Stimulated activated CD8-positive, alpha-beta memory T cell treated with anti-CD3 and anti-CD28 coated beads, Interleukin-2, amount 100 ng/mL, for 48 hours (primary cell): ENCODE measurements at places on chromosomes 16 and 17.

DNA sequence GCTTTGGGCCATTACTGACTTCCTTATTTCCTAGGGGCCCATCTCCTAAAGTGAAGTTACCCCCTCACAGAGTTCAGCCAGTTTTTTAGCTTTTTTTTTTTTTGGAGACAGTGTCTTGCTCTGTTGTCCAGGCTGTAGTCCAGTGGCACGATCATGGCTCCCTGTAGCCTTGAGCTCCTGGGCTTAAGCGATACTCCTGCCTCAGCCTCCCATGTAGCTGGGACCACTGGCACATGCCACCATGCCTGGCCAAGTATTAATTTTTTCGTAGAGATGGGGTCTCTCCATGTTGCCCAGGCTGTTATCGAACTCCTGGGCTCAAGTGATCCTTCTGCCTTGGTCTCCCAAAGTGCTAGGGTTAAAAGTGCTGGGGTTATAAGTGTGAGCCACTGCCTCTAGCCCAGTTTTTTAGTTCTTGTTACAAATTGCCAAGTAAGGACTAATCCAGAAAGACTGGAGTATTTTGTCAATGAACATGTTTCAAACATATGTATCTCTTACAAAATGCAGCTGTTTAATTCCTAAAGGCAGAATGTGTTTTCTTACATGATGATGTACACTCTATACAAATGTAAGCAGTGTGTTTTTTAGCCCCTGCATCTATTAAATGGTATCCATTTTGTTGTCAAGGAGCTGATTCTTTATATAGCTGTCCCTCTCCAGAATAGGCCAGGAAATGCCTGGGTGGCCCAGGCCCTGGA, 49.1 kb upstream of the IL34 start:
- no peak for DNase-seq

- peak; percentile 40 for DNase-seq
These were observed 129.4 kb upstream of the SEC14L1 start for GRCh38 chr17:77011173-77012011.

GRCh38 chr17:80866050-80866793, 125.4 kb upstream of the CHMP6 start:
- DNase-seq = no peak

DNA sequence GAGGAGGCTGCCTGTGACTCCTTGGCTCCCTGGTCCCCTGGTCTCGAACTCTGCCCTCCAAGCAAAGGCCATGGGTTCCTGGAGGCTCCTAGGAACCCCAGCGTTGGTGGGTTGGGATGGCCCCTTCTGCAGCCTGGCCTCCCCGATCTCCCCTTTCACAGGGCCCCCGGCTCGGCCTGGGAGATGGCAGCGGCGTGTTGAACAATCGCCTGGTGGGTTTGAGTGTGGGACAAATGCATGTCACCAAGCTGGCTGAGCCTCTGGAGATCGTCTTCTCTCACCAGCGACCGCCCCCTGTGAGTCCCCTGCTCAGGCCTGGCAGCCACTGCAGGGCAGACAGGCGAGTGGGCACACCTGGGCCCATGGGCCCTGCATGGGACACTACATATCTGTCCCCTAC, 10.9 kb downstream of the ADGRG3 start:
- DNase-seq = no peak

DNA sequence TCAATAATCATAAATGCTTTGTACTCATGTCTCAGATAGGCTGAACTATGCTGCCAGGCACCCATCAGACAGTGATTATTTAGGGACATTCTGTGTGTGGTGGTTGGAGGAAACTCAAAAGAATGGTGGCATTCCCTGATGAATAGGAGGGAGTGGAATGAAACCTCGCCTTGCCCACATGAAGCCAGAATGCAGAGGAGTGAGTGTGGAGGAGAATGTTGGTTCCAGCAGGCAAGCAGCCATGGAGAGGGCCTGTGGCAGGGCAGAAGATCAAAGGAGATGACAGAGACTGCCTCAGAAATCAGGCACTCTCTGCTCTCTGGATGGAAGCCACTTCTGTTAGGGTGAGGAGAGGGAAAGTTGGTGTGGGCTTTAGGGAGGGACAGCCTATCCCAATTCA, 22.5 kb downstream of the KCTD19 start:
- no peak for DNase-seq

GRCh38 chr17:19357351-19357750, 5.2 kb downstream of the B9D1 start:
- no peak for DNase-seq

DNA sequence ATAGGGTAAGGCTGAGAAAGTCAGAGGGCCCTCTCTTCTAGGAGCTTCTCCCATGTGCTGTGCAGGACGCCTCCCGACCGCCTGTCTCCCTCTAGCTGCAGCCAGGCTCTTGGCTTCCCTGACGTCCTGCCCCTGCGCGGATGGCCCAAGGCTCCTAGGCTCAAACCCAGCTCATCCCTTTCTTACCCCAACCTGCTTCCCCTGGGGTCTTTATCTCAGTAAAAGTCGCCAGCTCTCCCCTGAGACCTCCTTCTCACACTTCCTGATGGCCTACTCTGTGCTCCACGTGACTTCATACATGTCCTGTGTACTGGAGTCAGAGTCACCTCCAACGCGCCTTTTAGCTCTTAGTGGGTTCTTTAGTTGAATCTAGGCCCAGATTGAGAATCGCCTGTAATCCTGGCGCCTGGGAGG, 1.1 kb upstream of the ZNF747 start:
- DNase-seq = peak; percentile 49

DNA sequence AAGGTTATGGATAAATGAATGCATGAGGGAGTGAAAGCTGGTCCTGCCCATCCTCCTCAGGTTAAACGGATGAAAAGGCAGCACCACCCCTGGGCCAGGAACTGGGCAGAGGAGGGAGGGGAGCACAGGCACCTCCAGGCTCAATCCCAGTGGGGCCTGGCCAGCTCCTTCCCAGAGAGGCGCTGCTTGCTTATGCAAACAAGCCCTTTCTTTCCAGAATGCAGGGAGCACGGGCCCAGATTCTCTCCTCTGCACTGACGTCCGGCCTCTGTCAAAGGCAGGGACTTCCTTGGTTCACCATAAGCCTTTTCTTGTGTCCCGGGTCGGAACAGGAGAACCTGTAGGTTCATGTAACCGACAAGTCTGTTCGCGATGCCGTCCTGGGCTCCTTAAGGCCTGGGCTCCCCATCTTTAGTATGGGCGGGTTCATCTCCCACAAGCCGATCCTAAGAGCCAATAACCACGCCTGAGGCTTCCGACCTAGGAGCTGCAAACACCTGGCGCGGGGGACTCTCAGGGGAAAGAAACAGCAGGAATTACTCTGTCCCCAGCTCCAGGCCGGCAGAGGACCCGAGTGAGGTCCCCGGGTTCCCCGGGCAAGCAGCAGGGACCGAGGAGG, 16.3 kb downstream of the ENPP7 start:
- DNase-seq = no peak

DNA sequence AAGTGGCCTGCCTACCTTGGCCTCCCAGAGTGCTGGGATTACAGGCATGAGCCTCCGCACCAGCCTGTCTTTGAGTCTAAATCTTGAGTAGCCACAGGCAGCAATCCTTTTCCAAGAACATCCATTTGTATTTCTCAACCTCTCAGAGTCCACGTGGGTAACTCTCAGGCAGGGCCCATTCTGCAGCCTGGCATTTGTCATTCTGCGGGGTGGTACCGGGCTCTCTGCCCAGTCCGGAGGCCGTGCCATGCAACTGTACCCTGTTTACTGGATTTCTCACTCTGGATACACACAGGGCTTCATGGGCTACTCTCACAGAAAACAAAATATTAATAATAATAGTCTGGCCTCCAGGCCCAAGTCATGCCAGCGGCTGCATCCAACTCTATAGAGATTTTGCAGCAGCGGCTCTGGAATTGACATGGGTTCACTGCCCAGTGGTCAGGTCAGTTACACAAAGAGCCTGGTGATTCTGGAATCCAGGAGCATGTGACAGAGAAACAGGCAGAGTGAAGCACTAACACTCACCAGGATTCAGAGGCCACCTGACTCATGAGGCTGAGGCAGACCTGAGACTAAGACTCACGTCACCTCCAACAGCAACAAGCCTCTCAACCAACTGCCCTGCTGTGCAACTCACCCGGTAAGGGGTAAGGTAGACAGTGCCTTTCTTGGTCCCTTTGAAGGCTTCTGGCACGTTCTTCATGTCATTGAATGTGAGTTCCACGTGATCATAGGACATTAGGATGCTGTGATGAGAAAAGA, 4.0 kb downstream of the WBP2 start:
- DNase-seq = no peak

GRCh38 chr16:54645345-54645744, 285.3 kb upstream of the IRX5 start:
- no peak for DNase-seq

- DNase-seq = no peak
These were observed 44.0 kb downstream of the MYH3 start for GRCh38 chr17:10612957-10613744.

DNA sequence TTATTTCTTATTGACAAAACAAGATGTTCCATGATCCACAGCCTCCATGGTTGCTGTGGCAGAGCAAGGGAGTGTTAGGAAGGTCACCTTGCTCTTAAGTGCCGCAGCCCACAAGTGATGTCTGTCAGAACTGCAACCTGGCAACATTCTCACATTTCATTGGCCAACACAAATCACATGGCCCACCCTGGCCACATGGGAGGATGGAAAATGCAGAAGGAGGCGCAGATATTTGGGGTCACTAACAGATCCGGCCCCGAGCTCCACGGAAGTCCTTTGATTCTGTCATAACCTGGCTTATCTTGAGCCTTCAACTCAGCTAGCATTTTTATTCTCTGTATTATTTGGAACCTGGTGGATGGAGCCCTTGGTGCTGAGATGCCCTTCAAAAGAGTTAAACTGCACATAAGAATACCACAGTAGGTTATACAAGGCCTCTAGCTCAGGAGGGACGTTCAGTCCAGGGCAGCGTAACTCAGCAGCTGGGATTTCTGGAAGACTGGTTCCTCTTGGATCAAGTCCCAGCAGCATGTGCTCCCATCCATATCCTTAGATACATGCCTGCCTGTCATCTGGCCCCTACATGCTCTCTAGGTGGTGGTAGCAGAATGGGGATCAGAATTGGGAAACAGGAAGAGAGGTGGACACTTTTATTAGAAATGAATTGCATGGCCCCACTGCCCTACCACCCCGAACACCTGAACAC, 508.1 kb downstream of the HAPSTR1 start:
- DNase-seq = no peak

DNA sequence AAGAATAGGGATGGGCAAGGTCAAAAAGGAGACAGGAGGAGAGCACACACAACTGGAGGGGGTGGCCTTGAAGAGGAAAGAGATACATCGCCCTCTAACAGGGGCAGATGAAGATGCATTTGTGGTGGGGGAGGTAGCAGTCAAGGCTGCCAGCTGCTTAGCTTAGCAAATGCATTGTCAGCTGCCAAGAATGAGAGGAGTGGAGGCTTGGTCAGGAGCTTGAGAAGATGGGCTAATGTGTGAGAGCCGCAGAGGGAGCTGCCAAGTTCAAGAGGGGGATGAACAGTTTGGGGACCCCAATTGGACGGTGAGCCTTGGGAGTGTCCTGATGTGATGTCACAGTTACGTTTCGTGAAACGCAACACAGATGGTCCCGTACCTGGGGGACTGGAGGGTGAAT, 28.9 kb upstream of the GNA13 start:
- no peak for DNase-seq

DNA sequence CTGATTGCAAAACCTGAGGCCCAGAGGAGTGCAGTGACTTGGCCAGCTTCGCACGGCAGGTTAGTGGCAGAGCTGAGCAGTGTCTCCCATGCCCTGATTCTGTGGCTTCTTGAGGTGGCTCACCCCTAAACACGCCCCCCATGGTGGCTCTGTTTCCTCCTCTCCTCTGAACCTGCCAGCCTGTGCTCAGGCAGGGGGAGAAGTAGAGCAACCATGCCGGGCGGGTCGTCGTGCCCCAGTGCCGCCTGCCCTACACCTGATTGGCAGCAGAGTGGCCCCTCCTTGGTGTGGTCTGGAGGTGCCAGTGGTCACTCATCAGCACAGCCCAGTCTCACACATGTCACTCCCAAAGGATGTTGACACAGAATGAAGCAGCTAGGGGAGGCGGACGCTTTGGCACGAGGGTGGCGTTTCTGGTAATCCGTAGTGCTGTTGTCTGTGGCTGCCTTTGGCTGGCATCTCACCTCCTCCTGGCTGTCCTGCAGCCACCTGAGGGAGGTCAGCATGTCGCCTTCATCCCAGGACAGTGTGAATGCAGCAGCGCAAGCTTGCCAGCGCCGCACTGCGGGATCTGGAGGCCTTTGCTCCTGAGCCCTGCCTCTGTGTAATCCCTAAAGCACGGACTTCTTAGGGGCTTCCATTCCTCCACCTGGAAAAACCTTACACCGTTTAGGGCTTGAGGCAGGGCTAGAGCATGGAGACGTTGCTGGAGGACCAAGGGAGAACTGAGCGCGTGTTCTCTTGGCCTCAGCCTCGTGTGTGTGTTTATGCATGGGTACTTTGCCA, 294.7 kb downstream of the SEC14L1 start:
- DNase-seq = no peak

DNA sequence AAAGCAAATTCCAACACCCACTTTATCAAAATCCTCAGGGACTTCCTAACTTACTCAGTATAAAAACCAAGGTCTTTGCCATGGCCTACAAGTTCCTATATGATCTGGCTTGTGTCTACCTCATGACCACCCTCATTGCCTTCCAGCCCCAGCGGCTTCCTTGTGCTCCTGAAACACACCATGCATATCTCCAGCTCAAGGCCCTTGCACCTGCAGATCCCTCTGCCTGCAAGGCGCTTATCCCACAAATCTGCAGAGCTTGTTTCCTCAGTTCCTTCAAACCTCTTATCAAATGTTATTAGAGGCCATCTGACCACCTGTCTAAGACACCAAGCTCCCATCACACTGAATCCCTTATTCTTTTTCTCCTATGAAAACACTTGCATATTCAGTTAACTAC, 2.6 kb downstream of the BBS2 start:
- DNase-seq = no peak

DNA sequence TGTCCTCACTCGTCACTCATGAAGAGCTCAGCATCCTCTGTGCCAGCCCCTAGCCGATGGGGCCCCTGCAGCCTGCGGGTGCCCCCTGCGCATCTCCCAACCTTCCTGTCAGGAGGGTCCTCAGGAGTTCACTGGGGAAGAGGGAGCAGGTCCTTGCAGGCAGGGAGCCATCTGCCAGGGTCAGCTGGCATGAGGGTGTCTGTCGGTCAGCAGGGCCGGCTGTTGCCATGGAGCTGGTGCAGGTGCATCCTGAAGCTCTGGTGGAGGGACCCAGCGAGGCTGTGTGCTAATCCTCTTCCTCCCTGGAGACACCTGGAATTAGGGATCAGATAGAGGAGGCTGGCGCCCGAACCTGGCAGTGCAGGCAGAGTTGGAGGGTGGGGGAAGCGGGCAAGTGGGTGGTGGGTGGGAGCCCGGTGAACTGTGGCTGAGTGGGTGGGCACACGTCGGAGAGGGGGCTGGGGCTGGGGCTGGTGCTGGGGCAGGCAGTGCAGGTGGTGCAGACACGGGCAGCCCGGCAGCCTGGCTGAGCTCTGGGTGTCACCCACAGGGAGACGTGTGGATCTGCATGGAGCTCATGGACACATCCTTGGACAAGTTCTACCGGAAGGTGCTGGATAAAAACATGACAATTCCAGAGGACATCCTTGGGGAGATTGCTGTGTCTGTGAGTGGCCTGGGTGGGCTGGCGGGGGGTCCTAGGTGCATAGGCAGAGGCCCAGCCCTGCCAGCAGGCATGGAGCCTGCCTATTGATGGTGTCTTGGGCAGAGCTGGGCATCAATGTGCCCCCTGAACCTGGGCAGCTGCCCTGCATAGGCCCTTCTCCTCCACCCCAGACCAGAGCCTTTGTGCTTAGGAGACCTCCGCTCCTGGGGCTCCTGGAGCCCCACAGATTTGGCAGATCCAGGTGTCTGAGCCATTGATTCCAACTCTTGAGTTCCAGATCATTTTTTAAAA, 17.4 kb downstream of the MAP2K3 start:
- no peak for DNase-seq

GRCh38 chr16:87860553-87861299, 8.6 kb downstream of the SLC7A5 start:
- no peak for DNase-seq

GRCh38 chr17:4331614-4332013, 34.9 kb downstream of the UBE2G1 start:
- no peak for DNase-seq
